Foreskin keratinocyte (primary cell): ENCODE measurements at places on chromosomes 13 and 19.

- DNase-seq = peak; percentile 39
Observed at GRCh38 chr19:58338825-58339558, 12.2 kb downstream of the ZSCAN22 start.

GRCh38 chr19:28871099-28871725, 341.7 kb downstream of the UQCRFS1 start:
- DNase-seq = no peak

GRCh38 chr19:8686549-8686948, 12.0 kb downstream of the ACTL9 start:
- no peak for DNase-seq

DNA sequence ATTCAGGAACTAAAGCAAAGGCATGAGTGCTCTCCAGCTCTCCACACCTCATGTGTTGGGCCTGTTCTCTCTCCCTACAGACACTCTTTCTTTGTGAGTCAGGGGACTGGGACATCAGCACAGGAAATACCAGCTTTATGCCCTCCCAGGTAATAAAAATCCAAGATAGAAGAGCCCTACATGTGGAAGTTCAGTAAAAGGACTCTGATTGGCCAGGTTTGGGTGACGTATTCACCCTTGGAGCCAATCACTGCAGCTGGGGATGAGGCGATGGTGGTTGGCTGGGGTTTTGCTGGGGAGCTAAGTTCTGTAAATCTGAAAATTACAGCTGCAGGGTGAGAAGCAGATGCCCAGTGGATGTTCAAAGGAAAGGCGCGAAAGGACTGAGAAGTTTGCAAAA, 32.5 kb downstream of the CCDC70 start:
- peak; percentile 16 for DNase-seq

GRCh38 chr13:84230568-84230967, 348.3 kb upstream of the SLITRK1 start:
- no peak for DNase-seq

DNA sequence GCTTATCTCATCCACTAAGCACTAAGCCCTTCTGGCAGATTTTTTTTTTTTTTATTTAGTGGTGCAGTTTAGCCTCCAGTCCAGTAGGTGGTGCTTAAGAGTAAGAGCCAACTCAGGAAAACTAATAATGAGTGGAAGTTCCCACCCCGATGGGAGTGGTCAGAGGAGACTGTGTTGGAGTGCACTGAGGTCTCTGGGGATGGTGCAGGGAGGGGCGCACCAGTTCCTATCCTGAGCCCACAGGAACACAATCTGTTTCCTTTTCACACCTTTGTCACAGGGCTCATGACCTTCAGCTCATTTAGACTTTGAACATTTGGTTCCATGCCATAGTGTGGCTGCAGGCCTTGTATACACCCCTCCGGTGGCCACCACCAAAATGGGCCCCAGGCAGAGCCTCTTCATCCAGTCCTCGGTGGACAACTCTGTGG, 367.4 kb downstream of the SPRY2 start:
- no peak for DNase-seq

GRCh38 chr13:42893214-42893671, 98.8 kb downstream of the EPSTI1 start:
- DNase-seq = peak; percentile 21

DNA sequence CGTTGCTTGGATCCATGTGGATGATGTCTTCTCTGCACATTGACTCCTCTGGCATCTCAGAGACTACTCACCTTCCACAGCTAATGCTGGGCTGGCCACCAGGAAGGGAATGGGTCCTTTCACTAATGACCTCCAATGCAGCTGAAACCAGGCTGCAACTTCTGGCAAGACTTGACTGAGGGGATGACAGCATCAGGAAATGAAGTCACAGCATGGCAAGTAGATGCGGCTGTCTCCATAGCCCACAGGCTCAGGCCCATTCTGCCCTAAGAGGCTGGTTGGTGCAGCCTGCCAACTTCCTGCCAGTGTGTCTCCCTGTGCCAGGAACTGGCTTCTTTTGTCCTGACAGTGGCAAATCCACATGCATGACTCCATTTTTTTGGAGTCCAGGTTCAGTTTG, 467.3 kb downstream of the TSHZ3 start:
- no peak for DNase-seq

DNA sequence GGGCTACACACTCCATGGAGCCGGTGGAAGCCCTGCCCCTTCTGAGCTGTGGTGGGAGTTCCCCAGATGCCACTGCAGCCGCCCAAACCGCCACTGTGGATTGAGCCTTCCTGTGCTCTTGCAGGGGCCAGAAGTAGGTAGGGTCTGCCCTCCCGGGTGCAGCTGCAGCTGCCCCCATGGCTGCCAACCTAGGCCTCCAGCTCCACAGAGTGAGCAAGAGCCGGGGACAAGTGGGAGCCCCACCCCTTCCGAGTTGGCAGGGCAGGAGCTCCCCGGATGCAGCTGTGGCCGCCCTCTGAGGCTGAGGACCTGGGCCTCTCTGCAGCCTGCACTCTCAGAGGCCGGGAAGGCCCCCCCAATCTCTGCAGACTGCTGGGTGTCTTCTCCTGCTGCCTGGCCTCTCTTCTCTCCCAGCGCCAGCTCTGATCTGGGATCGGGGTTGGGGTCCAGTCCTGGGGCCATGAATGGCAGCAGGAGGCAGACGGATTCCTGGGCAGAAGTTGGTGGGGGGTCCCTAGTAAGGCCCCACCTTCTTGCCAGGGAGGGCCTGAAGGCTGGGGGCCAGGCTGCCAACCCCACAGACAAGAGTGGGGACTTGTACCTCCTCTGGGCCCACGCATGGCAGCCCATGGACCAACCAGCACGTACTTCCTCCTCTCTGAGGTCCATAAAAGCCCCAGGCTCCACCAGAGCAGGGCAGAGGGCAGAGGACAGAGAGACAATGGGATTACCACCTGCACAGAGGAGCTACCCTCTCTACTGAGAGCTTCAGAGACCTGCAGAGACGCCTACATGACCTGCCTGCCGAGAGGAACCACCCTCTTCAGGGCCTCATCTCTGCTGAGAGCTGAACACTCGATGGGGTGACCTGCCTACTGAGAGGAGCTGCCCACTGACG, 28.9 kb downstream of the AP2S1 start:
- DNase-seq = no peak

- DNase-seq = no peak
Observed at GRCh38 chr19:30402436-30403202, 30.4 kb downstream of the ZNF536 start.

DNA sequence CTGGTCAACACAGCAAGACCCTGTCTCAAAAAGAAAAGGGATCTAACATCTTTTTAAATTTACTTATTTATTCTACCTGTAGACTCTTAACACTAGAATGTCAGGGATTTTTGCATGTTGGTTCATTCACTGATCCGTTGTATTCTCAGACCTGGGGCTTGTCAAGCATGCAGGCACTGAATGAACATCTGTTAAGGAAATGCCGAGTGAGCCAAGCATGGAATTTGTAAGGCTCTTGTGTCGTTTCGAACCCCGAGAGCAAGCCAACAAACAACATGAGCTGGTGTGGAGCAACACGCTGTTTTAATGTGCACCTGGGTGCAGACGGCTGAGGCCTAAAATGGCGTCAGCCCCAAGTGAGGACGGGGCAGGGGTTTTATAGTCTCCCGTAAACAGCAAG, 10.0 kb upstream of the OR1M1 start:
- DNase-seq = no peak

DNA sequence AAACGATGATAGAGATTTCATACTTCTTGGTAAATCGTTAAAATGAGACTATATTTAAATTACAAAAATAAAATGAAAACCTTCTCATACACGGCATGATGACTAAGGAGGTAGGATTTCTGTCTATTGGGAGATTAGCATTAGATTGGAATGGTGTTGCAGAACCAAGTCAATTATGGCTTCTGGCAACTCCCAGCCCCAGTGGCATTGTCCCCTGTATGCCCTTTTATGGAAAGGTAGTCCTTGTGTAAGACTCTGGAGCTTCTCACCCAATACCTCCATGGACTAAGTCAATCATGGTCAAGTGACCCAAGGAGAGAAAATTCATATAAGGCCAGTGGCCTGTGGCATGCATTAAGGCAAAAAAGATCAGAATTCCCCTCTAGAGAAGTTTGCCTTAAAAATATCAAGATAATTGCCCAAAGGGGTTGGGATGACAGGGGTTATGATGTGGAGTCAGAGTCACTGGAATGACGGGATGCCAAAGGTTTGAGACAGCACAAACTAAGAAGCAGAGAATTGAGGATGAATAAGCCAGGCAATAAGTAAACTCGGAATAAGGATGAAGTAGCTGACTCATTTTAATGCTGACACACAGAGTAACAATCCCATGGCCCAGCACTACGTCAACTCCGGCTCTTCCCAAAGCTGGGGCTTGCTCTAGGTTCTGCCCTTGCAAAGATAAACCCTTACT, 57.8 kb upstream of the POSTN start:
- DNase-seq = peak; percentile 99

GRCh38 chr19:11261971-11262839, at the start of gene DOCK6:
TSS of gene DOCK6 (minus strand) at chr19:11262524. CDS start at chr19:11262440, 84 bp downstream.
- DNase-seq = no peak

DNA sequence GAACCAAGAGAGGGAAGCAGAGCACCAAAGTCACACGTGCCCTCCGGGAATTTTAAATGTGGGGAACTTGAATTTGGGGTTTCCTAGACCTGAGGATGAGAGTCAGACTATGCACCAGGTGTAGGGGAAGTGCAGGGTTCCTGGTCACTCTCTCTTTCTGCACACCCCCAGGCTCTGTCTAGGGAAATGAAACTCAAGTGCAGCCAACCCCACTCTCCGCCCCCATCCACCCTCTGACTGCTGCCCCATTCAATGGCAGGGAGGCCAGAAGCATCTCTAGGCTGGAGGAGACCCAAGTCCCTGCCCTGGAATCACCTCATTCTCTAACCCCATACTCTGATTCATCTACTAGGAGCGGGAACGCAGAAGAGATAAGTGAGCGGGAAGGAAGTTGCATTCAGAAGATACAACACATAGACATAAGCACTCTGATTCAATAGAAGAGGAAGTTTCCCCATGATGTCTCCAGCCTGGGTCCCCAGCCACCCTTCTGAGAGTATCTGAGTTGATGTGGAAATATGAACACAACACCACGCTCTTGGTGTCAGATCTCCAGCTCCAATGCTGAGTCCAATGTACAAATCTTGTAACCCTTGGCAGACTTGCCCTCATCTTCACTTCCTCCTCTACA, 4.7 kb upstream of the SIGLEC14 start:
- DNase-seq = no peak

- DNase-seq = no peak
Observed at GRCh38 chr13:41394166-41394565, 63.2 kb upstream of the RGCC start.

- DNase-seq = no peak
Observed at GRCh38 chr19:38213911-38214625, 10.0 kb downstream of the DPF1 start.

DNA sequence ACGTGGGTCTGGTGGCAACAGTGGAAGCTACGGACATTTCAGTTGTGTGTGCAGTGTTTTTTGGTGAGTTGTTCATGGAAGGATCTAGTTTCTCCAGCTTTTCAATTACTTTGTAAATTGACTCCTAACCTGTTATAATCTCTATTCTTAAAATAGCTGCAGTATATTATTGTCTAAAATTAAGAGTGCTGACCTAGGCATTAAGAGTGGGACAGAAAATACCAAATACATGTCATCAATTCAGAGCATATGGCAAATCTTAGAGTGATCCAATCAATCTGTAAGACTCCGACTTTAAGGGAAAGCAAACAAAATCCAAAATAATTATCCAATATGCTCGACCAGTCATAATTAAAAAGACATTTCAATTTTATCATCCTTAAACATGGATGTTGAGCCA, 338.1 kb upstream of the PCDH9 start:
- no peak for DNase-seq

- no peak for DNase-seq
Observed at GRCh38 chr13:75870397-75870903, 234.3 kb downstream of the LMO7 start.

GRCh38 chr19:36719687-36720556, 32.5 kb downstream of the ZNF567 start:
- DNase-seq = peak; percentile 25

DNA sequence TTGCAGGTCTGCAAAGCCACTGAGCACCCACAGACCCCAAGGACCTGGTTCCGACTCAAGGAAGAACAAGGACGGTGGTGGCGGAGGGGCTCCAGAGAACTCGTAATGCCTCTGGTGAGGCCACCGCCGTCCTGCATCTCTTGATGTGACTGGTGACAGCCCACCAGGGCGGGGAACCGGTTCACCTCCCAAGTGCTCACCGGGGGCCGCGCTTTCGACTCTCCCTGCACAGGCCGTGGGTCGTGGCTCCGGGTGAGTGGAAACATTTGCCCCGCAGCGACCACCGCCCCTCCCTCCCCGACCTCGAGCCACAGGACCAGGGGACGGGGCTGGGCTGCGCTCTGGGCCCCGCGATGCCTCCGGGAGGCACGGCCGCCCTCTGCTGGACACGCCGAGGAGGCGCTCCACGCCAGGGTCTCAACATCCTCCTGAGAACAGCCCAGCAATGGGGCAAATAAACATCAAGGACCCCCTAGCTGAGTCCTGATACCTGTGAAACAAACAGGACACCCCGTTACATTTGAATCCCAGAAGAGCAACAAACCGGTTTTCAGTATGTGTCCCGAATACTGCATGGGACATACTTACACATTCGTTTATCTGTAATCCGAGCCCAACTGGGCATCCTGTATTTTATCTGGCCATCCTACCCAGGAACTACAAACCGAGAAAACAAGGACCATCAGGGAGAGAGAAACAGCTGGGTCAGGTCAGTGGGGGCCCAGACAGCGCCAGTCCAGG, 3.9 kb upstream of the PLPP2 start:
- DNase-seq = no peak

- no peak for DNase-seq
Observed at GRCh38 chr19:4449022-4449638, 8.5 kb downstream of the UBXN6 start.

- DNase-seq = no peak
Observed at GRCh38 chr13:32126278-32126677, 94.7 kb downstream of the FRY start.

DNA sequence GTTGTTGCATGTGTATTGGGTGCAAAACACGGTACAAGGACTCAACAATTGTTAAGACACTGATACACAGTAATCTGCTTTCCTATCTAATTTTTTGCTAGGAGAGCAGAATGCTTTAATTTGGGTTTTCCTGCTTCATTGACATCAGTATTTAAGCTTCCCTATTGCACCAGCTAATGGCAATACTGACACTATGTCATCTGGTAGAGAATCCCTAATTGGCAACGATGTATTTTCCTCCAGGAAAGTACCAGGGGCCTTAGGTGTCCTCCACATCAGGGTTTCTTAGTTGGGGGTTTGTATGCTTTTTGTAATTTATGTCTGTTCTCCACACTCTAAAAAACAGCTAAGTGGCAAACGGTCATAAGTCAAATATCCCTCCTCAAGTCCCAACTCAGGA, 76.5 kb upstream of the FRY start:
- DNase-seq = no peak
